T-helper 22 cell (primary cell): ENCODE measurements at places on chromosomes 6 and 20.

GRCh38 chr6:139540276-139540675 lies 165.8 kb upstream of the CITED2 start:
- peak; percentile 50 for DNase-seq

DNA sequence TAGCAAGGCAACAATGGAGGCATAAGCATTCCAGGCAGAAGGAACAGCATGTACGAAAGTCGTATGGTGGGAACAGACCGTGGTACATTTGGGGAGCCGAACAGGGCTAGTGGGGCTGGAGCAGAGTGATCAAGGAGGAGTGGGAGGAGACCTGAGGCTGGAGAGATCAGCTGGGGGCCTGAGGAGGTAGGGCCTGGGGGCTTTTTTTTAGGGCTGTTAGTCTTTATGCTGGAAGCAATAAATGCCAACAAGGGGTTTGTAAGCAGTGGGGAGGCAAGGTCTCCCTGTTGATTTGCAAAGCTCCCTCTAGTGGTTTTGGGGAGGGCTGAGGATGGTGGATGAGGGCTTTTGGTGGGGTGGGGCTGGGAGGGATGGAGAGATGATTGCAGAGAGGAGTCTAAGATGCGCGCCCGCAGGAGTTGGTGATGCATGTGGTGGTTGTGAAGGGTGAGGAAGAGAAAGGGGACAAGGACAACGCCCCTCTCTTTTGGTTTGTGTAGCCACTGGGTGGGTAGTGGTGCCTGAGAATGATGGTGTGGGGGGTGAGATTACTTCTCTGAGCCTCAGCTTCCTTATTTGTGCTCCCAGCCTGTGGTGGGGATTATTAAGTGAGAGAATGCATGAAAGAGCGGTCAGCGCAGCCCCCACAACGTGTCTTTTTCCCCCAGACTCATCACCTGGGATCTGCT lies 74.1 kb upstream of the TOX2 start:
- no peak for DNase-seq

GRCh38 chr6:139801571-139802321 lies 427.3 kb upstream of the CITED2 start:
- no peak for DNase-seq

GRCh38 chr6:108686896-108687295 lies 126.2 kb downstream of the FOXO3 start:
- DNase-seq = no peak

DNA sequence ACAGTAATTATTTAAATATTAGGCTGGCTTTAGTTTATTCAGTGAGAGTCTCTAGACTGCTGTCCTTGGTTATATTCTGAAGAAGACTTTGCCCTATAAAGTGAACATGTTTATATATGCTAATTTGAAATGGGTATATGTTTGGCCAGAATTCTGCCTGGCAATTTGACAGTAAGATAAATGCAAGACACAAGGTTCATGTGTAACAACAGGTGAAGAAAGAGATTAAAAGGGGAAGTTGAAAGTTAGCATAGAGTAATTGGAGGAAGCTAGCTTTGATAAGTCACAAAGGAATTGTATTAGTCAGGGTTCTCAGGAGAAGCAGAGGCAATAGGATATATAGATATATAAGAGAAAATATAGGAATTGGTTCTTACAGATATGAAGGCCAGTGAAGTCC lies 191.4 kb downstream of the CENPW start:
- no peak for DNase-seq

DNA sequence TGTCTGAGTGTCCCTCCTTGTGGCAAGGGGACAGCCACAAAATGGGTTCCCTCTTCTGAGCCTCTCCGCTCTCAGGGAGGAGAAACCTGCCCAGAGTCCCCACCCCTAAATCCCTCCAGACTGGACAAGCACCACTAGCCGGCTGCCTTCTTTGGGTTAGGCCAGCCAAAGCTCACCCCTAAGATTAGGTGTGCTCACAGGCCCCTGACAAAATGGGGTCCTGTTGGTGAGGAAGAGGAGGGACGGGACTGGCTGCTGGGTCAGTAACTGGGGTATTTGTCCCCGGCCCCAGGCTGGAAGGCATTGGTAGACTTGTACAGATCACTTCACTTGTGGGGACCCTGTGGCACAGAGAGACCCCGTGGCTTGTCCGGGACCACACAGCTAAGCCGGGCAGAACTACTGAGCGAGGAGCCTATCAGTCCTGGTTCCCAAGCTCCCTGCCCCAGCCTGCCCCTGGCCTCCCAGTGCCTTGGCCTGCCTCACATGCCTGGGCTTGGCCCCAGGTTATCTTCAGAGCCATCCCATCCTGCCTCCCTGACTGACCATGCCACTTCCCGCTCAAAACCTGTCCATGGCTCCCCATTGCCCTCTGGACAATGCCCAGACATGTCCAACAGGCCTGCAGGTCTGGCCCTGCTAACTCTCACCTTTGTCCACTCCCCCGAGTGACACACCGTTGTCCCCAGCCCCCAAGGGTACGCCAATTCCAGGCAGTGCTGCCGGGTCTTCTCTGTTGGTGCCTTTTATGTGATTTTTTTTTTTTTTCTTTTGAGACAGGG lies 10.5 kb upstream of the AVP start:
- DNase-seq = no peak

- DNase-seq = no peak
Measured at GRCh38 chr20:4708856-4709255, 12.9 kb upstream of the PRND start.

GRCh38 chr20:40294175-40294574 lies 394.9 kb downstream of the MAFB start:
- DNase-seq = no peak
